Activated T-cell treated with anti-CD3 and anti-CD28 coated beads, Interleukin-2, amount 50 U/mL, for 1 hour (primary cell): ENCODE measurements at places on chromosomes 3 and 15.

- DNase-seq, result no peak
Observed at GRCh38 chr3:35921718-35922117, 282.4 kb downstream of the ARPP21 start.

DNA sequence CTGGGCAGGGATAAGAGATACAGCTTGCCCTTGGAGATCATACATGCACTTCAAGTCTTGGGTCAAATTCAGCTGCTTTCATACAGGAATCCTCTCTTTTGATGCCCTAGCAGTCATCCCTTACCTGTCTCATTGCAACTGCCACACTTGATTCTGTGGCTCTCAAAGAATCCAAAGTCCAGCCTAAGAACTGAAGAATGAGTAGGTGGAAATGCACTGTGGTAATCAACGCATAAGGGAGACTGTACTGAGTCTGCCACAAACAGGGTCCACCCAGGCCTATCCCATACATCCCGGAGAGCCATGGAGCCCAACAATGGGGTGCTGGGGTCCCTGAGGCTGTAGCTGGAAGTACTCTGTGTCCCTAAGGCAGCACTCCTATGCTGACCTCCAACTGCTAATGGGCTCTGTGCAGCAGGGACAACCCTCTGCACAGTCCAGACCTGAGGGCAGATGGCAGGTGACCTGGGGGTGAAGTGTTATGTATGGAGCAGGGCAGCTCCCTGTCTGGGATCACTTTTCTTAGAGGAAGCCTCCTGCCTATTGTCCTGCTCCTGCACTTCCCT, 1.7 kb upstream of the VPS18 start:
- no peak for DNase-seq

GRCh38 chr3:117130222-117130621, 420.6 kb downstream of the TUSC7 start:
- no peak for DNase-seq

GRCh38 chr3:187085933-187086332, 53.4 kb downstream of the RPL39L start:
- DNase-seq, result no peak

- no peak for DNase-seq
Observed at GRCh38 chr3:146502887-146503460, 33.6 kb upstream of the PLSCR2 start.

DNA sequence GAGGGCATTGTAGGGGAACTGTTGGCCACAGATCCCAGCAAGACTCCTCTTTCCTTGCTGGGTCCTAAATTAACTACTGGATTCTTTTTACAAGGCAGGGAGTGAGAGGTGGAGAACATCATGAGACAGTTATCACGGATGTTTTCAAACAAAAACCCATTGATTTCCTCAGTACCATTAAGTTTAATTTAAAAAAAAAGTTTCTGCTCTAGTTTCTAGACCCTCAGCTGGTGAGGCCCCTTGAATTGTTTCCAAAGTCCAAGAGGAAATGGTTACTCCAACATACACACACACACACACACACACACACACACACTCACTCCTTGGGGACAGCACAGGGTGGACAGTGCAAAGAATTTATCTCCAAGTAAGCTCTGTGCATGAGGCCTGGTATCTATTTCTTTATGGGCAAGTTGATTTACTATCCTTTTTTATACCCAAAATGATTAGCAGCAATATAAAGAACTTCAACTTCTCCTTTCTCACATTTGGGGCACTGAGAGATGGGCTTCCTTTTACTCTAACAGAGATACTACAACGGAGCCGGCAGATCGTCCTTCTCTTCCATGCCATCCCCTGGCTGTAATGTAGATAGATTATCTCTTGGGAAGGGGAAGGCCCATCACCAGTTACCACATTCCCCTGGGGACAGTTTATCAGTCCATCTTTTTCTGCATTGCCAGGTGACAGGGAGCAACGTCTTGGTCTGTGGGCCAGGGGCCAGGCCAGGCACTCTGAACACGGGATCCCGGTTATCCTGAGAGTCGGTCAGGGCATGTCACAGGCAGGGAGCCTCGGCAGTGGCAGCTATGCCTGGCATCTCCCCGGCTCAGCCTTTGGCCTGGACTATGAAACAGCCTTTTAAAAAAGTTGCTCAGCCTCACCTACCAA, 54.7 kb downstream of the CORO2B start:
- DNase-seq, result no peak

- DNase-seq, result no peak
Observed at GRCh38 chr3:14785207-14786155, 33.3 kb upstream of the FGD5 start.

DNA sequence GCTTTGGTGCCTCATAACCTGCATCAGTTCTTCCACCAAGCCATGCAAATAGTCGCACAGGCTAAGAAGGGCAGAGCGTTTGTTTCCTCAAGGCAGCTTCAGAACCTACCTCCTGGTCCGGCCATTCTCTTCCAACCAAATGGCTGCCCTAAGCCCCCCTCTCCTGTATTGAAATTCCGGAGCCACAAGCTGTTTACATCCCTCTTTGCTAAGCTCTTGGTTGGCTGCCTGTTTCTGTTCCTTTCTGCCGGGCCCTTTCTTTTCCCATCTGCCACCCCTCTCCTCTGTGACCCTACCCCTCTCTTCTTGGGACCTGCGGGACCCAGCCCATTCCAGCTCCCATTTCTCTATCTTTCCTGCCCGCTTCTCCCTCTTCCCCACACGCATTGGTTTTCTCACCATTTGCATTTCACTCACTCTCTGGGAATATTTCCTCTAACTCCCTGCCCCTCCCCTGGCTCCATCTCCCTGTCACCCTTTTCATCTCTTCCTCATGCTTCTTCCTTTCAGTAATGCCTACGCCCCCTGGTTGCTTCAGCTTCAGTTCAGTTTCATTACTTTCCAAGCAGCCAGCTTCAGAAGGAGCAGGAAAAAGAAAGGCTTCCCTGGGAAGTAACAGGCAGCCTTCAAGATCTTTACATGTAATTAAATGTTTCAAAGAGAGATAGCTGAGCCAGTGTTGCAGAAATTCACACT, 113.5 kb downstream of the RAB11A start:
- DNase-seq, result no peak

- DNase-seq, result no peak
Observed at GRCh38 chr15:66994927-66995656, 70.3 kb upstream of the SMAD3 start.

DNA sequence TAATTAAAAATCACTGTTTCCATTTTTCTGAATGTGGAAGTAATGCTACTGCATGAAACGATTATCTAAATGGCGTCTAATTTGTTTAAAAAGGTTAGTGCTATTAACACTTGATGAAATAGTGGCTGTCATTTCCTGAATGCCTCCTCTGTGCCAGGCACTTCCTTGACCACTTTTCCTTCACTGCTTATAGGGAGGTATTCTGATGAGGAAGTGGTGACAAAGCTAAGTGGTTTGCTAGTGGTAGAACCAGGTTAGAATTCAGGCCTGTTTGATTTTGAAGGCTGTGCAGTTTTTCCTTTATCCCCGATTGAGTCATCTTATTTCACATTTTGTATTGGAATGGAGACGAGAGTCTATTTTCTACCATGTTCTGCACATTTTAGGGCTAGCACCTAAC, 119.0 kb downstream of the USP13 start:
- DNase-seq, result no peak

DNA sequence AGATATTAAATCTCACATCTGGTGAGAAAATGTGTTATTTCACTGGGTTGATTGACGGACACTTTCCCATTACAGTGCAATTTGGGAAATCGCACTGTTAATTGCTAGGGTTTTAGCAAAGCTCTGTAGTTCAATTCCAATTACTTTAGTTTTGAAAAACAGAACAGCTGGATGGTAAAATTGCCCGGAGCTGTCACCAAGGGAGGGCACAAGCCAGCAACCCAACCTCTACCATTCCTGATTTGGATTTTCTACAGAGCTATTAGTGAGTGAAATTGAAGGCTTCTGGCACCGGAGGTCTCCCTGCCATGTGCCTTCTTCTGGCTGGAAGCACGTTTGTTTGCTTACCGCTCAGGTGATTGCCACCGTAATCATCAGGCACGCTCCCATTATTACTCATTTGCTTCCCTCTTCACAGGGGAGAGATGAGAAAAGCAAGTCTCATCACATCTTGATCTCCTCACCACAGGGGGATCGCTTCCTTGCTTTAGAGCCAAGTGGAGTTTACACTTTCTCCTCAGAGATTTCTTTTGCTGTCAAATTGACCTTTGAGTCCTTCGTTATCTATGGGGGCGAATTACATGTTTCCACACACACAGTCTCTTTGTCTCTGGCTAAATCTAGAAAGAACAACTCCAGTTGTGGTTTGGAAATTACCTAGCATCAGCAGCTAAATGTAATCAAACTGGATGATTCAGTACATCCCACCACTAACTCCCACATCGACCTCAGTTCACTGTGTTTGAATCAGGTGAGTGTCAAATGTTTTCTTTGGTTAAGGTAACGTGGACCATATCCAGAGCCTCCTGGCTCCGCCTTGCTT, 421.7 kb upstream of the GOLIM4 start:
- no peak for DNase-seq

DNA sequence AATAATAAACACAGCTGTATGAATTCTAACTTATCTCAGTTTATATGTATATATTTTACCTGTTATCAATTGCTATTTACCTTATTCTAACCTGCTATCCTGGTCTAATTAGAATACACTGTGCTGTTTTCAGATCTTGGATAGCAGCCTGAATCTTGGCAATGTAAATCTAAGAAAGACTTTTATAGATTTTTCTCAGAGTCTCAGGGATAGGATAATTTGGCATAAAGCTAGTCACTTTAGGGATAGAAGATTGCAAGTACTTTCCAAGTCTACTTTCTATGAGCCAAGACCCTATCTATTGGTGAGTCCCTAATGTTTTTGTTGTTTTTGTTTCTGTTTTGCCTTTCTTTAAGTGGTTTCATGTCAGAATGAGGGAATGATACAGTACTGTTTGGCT, 695.7 kb downstream of the NAALADL2 start:
- no peak for DNase-seq

GRCh38 chr15:33419701-33420100, 108.9 kb downstream of the RYR3 start:
- DNase-seq, result no peak

GRCh38 chr3:156535798-156536197, 19.1 kb downstream of the SSR3 start:
- no peak for DNase-seq

GRCh38 chr3:146770881-146771280, 165.7 kb upstream of the PLSCR5 start:
- DNase-seq, result no peak

DNA sequence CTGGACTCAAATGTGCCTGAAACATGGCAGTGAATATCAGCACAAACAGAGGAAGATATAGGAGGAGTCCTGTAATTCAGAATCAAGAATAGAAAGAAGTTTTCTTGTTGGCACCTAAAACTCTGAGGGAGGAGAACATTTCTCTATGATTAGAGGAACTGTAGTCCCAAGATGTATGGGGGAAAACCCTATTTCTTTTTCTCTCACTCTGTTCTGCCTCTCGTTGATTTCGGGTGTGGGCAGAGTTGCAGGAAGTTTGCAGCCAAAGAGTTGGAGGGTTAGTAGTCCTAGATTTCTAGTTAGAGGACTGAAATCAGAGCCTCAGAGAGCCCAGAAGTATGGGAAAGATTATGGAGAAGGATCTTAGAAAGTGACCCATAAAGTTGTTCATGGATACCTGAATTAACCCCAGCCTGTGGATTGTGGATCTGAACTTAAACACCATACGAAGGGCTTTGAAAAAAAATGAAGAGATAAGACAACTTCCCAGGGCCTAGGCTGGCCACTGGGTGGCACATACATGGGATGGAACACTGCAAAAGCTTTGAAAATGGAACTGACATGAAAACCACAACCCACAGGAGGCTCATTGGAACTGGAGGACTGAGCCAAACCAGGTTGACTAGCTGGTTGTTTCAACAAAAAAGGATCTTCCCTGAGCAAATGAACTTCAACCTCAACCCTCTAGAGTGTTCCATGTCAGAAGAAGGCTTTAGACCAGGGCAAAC, 34.6 kb downstream of the FMN1 start:
- DNase-seq, result no peak

- no peak for DNase-seq
Observed at GRCh38 chr3:170778240-170779217, 91.5 kb downstream of the RPL22L1 start.

DNA sequence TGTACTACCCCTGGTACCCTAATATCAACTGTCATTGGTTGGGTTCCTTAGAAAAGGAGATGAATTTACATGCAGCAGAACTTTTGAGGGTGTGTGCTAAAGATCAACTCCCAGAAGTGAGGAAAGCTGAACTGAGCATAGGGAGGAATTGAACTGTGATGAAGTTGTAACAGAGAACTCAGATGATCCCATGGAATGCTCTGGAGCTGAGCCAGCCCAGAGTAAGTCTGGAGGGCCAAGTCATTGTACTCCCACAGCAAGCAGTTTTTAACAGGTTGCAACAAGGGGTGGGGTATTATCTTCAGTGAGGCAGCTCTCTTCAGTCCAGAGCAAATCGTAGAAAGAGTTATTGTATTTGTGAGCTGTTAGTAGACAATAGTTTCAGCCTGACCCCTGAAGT, 572.3 kb downstream of the PYDC2 start:
- DNase-seq, result no peak

GRCh38 chr3:115761927-115762305, 138.6 kb downstream of the GAP43 start:
- DNase-seq, result no peak

GRCh38 chr3:9448643-9449042, 51.2 kb downstream of the SETD5 start:
- DNase-seq, result no peak

- no peak for DNase-seq
Observed at GRCh38 chr15:47728426-47728825, 11.1 kb downstream of the SEMA6D start.

DNA sequence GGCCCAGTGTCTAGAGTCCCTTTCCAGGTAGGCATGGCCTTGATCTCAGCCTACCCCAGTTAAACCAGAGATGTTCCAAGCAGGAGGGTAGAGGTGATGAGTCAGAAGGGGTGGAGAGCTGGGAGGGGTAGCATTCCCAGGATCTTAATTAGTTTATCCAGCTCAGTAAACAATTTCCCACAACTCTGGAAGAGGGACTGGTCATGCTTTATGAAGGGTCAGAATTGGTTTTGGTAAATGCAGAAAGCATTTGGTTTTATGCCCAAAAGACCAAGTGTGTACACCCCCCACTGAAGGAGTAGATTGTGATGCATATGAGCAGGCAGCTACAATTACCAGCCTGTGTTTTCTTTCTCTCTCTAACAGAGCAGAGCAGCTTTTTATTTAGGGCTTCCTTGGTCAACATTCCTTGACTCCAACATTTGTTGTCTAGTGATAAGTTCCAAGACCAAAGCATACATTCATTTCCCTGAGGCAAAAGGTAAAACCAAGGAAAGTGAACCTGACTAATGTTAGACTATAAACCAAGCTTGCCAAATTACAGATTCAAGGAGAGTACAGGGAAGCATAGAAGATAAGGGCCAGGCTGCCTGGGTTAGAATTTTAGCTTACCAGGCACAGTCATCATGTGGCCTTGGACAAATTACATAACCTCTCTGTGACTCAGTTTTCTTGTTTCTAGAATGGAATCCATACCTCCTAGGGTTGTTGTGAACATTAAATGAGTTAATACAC, 17.6 kb downstream of the EXOSC7 start:
- DNase-seq, result no peak

DNA sequence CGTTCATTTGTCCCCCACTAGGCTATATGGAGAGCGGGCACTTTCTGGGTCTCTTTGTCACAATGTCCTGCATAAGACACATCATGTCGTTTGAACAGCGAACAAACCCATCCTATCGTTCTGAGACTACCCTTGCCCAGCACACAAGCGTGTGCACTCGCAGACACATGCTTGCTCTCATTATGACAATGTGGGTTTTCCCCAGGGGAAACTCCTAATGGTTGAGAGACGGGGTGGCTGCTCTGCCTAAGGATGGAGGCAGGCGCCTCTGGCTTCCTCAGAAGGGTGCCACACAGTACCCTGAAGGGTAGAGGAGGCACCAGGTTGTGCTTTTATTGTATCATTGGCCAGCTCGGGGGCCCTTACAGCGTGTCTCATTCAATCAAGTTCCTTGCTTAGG, 51.0 kb upstream of the MYZAP start:
- DNase-seq, result no peak
